ENCODE measurements at places on chromosomes 11 and 22.

GRCh38 chr11:113134626-113135025 is 173.4 kb downstream of the NCAM1 start:
- DNase-seq: no peak

DNA sequence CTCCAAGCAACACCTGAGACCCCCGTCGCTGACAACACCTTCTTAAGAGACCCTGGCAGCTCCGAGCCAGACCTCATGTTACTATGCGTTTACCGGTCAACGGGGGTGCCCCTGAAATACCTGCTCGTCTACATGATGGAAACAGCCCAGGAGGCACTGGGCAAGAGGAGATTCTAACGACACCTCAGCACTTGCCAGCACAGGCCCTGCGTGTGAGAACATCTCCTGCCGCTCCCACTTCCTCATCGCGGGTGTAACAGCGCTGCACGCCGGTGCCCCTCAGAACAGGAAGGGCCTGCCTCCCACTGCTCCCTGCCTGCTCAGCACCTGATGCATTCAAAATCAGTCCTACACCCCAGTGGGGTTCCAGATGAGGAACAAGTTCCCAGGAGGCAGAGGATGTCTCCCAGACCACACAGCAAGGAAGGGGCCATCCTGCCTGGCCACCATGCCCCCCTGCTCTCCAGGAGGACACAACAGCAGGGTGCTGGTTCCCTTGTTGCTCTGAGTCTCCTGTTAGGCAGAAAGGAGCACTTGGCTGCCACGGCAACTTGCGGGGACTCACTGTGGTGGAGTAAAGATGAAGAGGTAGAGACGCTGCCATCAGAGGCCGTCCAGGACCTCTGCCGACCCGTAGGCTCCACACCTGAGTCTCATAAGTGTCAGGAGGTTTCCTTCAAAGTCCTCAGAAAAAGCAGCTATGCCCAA is 2.1 kb downstream of the TOLLIP start:
- no peak for DNase-seq

GRCh38 chr11:27653990-27654758 is 46.1 kb downstream of the BDNF start:
- no peak for DNase-seq

DNA sequence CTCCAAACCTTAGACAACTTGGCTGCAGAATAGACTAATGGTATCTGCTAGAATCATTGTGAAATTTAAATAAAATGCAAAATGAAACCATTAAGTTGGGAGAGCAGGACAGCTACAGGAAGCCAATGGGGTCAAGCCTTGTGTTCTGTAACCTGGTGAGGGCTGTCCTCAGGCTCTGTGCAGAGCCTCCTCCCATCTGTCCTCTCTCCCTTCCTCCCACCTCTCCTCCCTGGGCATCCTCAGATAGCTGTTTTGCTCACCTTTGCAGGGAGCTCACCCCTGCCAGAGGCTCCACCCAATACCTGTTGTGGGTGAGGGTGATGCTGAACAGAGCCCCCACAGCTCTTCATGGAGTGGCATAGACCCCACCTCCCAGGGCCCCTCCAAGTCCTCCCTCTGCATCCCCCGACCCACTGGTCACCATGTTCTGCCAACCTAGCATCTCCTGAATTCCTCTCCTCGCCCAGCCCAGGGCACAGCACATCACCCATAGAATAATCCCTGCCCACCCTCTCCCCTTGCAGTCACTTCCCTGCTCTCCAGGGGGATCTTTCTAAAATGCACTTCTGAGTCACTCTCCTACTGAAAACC is 100.3 kb downstream of the PDE2A start:
- no peak for DNase-seq

GRCh38 chr11:130308886-130309285 is 5.8 kb downstream of the ZBTB44 start:
- no peak for DNase-seq

DNA sequence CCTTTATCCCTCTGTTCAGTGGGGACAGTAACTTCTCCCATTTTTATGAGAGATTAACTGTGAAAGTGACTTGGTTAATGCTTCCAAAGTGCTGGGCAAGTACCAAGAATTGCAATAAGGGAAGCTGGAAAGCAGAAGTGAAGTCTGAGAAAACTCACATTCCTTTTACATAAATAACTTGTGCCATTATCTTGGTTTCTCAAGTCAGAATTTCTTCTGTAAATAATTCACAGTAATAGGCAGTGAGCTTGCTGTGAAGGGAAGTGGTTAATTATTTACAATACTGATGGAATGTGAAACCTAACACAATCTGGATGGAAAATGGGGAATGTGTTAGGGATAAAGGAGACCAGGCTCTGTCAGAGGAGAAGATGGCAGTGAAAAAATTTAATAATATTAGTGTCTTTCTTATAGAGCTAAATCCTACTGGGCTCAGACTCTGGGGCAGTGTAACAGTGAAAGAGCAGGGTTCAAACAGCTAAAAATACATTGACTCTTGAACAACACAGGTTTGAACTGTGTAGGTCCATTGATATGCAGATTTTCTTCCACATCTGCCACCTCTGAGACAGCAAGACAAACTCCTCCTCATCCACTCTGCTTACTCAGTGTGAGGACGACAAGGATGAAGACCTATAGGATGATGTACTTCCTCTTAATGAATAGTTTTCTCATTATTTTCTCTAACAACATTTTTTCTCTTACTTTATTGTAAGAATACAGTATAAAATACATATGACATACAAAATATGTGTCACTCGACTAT is 251.5 kb upstream of the ISX start:
- DNase-seq: no peak

GRCh38 chr22:50320116-50320515 is 6.7 kb downstream of the DENND6B start:
- DNase-seq: no peak

- no peak for DNase-seq
These were observed 12.5 kb downstream of the NPTXR start for GRCh38 chr22:38831166-38831945.

DNA sequence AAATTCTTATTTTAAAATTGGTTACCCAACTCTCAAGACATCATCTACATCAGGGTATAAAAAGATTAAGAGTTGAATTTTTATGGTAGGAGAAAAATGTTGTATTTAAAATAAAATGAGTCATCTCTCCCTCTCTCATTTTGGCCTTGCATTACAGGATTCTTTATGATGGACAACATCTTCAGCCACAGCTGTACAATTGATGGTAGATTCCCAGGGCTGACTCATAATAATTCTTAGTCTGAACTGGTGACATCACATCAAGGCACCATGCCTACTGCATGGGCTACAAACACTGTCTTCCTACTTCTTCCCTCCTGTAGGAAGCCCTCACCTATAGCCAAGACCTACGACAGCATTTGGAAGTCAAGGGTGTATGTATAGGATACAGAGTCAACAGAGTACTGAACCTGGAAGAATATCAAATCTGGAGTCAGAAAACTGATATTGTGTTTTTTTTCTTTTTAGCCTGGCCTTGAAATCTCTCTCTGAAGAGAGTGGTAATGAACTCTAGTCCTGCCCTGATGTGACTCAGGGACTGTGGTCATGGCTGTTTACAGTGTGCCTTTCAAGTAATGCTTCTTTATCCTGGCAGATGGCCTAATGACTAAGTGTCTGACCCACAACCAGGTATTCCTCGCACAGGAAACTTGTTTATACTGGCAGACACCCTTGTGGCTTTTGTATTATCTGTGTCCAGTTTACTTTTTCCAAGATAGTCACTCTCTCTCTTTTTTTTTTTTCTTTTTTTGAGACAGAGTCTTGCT is 32.5 kb downstream of the MRGPRX2 start:
- DNase-seq: no peak

- DNase-seq: no peak
These were observed 499.8 kb downstream of the DLG2 start for GRCh38 chr11:85127349-85127748.

DNA sequence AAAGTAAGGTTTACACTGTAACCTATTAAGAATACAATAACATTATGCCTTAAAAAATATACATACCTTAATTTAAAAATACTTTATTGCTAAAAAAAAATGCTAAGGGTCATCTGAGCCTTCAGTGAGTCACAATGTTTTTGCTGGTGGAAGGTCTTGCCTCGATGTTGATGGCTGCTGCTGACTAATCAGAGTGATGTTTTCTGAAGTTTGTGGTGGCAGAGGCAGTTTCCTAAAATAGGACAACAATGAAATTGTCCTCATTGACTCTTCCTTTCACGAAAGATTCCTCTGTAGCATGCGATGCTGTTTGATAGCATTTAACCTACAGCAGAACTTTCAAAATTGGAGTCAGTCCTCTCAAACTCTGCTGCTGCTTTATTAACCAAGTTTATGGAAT is 97.6 kb downstream of the FAT3 start:
- DNase-seq: no peak

- DNase-seq: no peak
These were observed 10.7 kb downstream of the DSCAML1 start for GRCh38 chr11:117786135-117786870.

- no peak for DNase-seq
These were observed 11.8 kb downstream of the PRDM11 start for GRCh38 chr11:45158210-45158731.

- DNase-seq: peak; percentile 87
These were observed at the start of gene PSMA1 for GRCh38 chr11:14519917-14520746. PSMA1 (minus strand) TSS chr11:14520386; CDS start chr11:14520299, 87 bp downstream.

DNA sequence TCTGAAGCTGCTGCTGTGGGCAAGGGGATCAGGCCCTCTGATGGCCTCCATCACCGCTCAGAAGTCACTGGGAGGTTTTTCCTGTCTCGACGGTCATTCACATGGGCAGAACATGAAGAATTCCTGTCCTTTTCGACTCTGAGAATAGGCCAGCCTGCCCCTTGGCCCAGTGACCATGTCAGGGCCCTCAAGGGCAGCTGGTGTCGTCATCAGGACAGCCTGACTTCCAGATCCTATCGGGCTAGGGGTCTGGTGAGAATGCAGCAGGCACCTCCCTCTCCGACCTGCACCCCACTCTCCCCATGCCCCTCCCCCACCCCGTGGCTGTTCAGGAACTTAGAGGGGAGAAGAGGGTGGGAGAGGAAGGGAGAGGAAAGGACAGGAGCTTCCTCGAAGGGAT is 3.6 kb downstream of the TP53I11 start:
- DNase-seq: no peak

- no peak for DNase-seq
These were observed 13.5 kb downstream of the CDON start for GRCh38 chr11:126049159-126049558.

- no peak for DNase-seq
These were observed 1941.0 kb upstream of the RAG2 start for GRCh38 chr11:38538866-38539680.

- no peak for DNase-seq
These were observed 1.9 kb downstream of the DRAP1 start for GRCh38 chr11:65921033-65921555.

GRCh38 chr11:819129-819931 is 616 bp downstream of the PNPLA2 start:
- peak; percentile 92 for DNase-seq

GRCh38 chr11:117428856-117429229 is 101.2 kb downstream of the CEP164 start:
- no peak for DNase-seq

- no peak for DNase-seq
These were observed 6.3 kb upstream of the PIWIL4 start for GRCh38 chr11:94560834-94561233.

- DNase-seq: no peak
These were observed 867 bp downstream of the SPA17 start for GRCh38 chr11:124674571-124674970.

GRCh38 chr11:78514922-78515502 is 59.7 kb downstream of the NARS2 start:
- no peak for DNase-seq

- no peak for DNase-seq
These were observed 941.3 kb downstream of the OPCML start for GRCh38 chr11:132590986-132591385.

- DNase-seq: no peak
These were observed 10.8 kb upstream of the CLDN5 start for GRCh38 chr22:19535001-19535400.

- DNase-seq: no peak
These were observed 452 bp downstream of the MACROD1 start for GRCh38 chr11:64165481-64165841.

DNA sequence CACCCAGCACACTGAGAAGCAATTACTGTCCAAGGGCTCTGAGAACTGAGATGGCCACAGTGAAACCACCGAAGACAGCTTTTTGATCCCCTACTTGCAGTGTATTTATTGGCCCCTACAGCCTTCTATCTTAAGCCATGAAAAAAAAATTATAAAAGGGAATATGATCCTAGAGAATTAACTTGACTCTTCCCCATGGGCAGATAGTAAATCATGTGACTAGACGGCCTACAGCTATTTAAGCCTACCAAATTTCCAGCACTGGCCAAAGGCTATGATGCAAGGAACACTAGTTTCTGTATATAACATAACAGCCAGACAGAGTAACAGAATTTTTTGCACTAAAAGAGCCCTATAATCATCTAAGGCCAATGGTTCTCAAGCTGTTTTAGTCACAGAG is 53.8 kb downstream of the KCNA4 start:
- DNase-seq: no peak

DNA sequence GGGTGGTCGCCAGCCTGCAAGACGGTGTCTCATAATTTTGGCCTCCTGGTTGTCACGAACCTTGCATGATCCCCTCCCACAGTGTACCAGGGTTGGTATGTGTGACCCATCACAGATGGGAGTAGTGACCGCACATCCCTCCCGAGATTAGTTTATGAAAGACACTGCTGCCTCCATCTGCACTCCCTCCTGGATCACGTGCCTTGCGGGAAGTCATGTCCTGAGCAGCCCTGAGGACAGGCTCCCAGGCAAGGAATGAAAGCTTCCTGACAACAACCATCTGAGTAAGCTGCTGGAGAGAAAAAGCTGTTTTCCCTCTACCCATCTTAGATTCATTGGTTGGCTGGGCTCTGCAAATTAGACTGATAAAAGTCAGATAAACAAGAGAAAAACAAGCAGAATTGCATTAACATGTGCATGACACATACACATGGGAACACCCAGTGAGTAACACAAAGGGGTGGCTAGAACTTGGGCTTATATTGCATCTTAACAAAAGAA is 14.4 kb upstream of the PAMR1 start:
- no peak for DNase-seq

DNA sequence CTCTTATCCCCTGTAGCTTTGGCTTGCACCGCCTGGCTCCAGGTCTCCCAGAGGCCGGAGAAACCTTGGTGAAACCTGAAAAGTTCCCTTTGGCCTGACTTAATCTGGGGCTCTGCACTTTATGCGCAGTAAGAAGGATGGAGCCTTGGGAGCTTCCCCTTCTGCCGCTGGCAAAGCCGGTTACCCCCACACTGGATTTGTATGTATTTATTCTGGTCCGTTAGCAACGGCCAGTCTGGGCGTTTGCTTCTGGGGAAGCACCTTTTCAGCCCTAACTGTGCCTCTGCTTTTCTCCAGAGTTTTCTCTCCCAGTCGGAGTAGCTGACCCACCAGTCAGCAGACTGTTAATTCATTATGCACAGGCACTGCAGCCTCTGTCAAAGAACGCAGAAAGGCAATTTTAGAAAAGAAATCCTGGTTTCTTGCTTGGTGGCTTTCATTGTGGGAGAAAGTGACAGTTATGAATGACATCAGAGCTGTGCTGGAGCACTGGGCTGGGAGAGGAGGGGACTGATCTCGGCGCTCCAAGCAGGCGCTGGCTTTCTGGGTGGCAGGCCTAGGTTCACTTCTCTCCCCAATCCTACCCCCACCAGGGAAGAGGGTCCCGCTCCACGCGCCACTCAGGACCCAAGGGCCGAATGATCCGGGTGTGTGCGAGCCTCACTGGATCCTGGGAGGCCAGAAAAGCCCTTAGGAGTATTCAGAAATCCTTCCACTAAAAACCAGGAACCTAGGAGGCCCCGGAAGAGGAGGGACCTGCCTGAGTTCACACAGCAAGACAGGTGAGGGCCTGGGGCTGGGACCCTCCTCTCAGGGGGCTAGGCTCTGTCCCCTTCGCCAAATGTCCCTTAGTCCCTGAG is 70.2 kb downstream of the RTL6 start:
- DNase-seq: no peak

- no peak for DNase-seq
These were observed 8.7 kb upstream of the LTO1 start for GRCh38 chr11:69683764-69684333.
